ENCODE measurements at places on chromosomes 2 and 18. TPM values are rescaled to one million over a fixed set of nuclear protein-coding genes. Genes with fewer than 3 reads are reported as not detected.

CELF4 gene
- 38.4 TPM for total RNA-seq

DNA sequence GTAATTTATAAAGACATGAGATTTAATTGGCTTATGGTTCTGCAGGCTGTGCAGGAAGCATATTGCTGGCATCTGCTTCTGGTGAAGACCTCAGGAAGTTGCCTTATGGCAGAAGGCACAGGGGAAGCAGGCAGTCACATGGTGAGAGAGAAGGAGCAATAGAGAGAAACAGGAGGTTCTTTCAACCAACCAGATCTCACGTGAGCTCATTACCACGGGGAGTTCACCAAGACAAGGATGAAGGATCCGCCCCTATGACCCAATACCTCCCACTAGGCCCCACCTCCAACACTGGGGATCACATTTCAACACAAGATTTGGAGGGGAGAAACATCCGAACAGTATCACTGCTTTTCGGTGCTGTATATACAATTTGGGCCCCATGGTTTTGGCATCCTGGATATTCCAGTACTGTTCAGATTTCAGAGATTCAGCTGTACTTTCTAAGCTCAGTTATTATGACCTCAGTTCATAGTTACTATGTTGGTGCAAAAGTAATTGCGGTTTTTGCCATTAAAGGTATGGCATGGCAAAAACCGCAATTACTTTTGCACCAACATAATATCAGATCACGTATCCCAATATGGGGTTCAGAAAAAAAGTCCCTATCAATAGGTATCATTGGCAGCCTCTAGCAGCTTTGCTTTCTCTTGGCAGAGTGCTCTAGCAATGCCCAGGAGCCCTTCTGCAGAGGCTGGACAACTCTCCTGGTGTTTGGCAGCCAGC lies 189.6 kb upstream of the SIX3 start:
- H3K27ac ChIP-seq, result peak overlapping the region; percentile 84
- DNase-seq, result peak; percentile 15
- peaks cover 4% of the 10 kb centered on the region for H3K27me3 ChIP-seq

DNA sequence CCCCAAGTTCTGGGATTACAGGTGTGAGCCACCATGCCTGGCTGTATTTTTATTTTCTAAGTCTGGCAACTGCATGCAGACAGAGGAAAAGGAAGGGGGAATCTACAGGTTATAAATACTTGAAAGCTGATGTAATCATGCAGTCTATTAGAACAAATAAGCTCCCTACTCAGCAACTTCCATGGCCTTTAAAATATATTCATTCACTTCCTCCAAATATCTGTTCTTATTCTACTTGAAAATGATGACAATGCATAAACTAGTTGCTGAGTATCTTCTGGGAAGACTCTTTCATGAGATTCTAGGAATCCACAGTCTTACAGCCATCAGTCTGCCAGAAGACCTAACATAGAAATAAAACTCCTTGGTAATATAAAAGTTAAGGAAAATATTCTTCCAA lies 66.9 kb upstream of the NCKAP5 start:
- no peak overlapping the region for H3K4me3 ChIP-seq
- no peak for DNase-seq
- no peaks in the 10 kb centered on the region for H3K4me1 ChIP-seq
- H3K27ac ChIP-seq, result no peak overlapping the region
- no peaks in the 10 kb centered on the region for H3K36me3 ChIP-seq
- no peaks in the 10 kb centered on the region for H3K27me3 ChIP-seq

DNA sequence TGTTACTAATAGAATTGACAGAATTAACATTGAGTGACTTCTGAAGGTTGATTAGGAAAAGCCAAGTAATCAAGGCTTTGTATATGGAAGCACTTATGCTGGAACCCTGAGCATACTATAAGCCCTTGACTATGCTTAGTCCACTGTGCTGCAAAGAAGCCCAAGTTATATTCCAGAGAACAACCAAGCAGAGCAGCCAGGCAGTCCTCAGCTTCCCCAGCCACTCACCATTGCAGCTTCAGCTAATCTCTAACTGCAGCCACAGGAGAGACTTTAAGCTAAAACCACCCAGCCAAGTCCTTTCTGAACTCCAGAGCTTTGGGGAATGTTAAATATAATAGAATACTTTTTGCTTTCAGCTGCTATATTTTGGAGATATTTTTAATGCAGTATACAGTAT lies 164.4 kb upstream of the VWC2L start:
- DNase-seq, result no peak
- H3K27ac ChIP-seq, result no peak overlapping the region
- H3K4me3 ChIP-seq, result no peak overlapping the region
- H3K36me3 ChIP-seq, result no peaks in the 10 kb centered on the region

ITGA4 gene
- 5.4 TPM for total RNA-seq

FSHR gene
- not detected for total RNA-seq

- peaks cover 2% of the 10 kb centered on the region for H3K27me3 ChIP-seq
- H3K4me3 ChIP-seq, result no peak overlapping the region
- no peaks in the 10 kb centered on the region for H3K36me3 ChIP-seq
- peak overlapping the region; percentile 65 for H3K27ac ChIP-seq
These were observed 103.6 kb downstream of the DOCK10 start for GRCh38 chr2:224938651-224939182.

DNA sequence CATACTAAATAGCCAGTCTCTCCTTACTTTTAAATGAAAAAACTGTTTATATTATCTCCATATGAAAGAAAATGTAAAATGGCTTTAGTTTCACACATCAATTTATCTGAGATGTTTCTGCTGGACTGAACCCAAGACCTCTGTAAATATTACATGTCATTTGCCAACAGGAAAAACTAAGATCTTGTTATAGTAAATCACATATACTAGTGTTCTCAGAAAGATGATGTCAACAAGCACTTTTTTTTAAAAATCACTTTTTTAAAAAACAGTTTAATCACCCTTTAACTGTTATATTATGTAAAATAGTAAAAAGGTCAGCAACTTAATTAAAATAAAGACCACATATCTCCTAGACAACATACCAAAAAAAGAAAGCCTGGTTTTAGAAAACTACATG lies 46.3 kb downstream of the PTPN2 start:
- no peak overlapping the region for H3K27ac ChIP-seq
- no peak overlapping the region for H3K4me3 ChIP-seq
- H3K4me1 ChIP-seq, result peaks cover 3% of the 10 kb centered on the region
- H3K27me3 ChIP-seq, result peaks cover 4% of the 10 kb centered on the region
- DNase-seq, result no peak

GRCh38 chr2:27832396-27832795 lies 57.8 kb downstream of the RBKS start:
- no peak for DNase-seq
- no peak overlapping the region for H3K4me3 ChIP-seq
- H3K4me1 ChIP-seq, result no peaks in the 10 kb centered on the region
- no peaks in the 10 kb centered on the region for H3K27me3 ChIP-seq

GRCh38 chr2:26915316-26915715 lies 55.1 kb upstream of the MAPRE3 start:
- peaks cover 26% of the 10 kb centered on the region for H3K4me1 ChIP-seq
- no peak overlapping the region for H3K4me3 ChIP-seq
- peaks cover under 1% of the 10 kb centered on the region for H3K36me3 ChIP-seq
- peaks cover 2% of the 10 kb centered on the region for H3K27me3 ChIP-seq

DNA sequence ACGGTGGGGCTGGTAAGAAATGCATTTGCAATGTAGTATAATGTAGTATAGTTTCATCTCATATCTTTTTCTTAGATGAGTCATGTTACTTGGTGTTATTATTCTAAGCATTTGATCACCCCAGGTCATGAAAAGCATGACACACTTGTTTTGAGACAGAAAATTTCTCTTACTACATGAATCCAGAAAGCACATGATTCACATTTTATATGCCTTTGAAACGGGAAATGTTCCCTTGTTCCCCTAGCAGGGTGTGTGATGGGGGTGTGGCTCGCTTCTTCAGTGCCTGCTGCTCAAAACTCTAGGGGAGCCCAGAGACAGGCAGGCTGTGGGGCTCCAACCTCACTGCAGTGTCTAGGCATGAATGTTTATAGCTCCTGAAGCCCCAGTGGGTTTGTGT lies 116.0 kb upstream of the RAB27B start:
- DNase-seq, result no peak
- H3K4me1 ChIP-seq, result no peaks in the 10 kb centered on the region
- H3K4me3 ChIP-seq, result no peak overlapping the region
- H3K27ac ChIP-seq, result no peak overlapping the region
- H3K27me3 ChIP-seq, result no peaks in the 10 kb centered on the region
- H3K36me3 ChIP-seq, result no peaks in the 10 kb centered on the region

GRCh38 chr2:32922501-32922900 lies 24.3 kb upstream of the LTBP1 start:
- no peaks in the 10 kb centered on the region for H3K27me3 ChIP-seq
- no peak overlapping the region for H3K4me3 ChIP-seq
- no peak overlapping the region for H3K27ac ChIP-seq
- peaks cover 5% of the 10 kb centered on the region for H3K4me1 ChIP-seq

PECR gene
- total RNA-seq, result 33.0 TPM

GRCh38 chr2:199419428-199419827 lies 38.3 kb downstream of the SATB2 start:
- H3K27me3 ChIP-seq, result no peaks in the 10 kb centered on the region
- H3K4me1 ChIP-seq, result peaks cover 5% of the 10 kb centered on the region
- no peaks in the 10 kb centered on the region for H3K36me3 ChIP-seq
- no peak for DNase-seq
- H3K27ac ChIP-seq, result no peak overlapping the region
- H3K4me3 ChIP-seq, result no peak overlapping the region

DNA sequence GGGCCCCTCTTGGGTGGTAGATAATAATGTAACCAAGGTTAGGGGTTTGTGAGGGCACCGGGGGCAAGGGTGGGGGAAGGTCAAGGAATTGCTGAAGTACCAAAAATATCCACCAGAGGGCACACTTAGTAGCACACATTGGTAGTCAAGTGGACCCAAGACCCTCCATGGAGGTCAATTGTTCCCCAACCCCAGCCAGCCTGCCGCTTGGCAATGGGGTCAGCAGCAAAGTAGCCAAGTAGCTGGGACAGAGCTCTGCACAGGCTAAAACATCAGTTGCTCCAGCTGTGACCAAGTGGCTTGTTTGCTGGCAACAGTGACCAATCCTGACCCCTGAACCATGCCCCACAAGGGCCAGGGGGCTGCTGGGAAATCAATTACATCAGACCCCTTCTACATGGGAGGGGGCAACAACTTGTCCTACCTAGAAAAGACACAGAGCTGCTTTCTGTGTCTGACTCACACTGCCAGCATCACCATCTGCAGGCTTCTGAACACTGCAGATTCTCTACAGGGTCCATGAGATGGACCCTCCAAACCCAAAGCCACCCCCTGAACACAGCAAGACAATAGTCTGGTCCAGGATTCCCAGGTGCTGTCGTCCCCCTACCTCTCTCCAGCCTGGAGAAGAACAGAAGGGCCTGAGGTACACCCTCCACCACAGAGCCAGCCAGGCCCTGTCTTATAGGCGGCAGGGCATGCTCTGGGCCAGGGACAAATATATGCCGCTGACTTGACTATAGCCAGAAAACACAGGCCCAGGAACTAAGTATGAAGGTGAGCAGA lies 76.0 kb downstream of the EMX1 start:
- no peak overlapping the region for H3K27ac ChIP-seq
- H3K4me1 ChIP-seq, result no peaks in the 10 kb centered on the region
- H3K27me3 ChIP-seq, result peaks cover 8% of the 10 kb centered on the region
- H3K4me3 ChIP-seq, result no peak overlapping the region

SLC9A4 gene
- 0.12 TPM for total RNA-seq

DNA sequence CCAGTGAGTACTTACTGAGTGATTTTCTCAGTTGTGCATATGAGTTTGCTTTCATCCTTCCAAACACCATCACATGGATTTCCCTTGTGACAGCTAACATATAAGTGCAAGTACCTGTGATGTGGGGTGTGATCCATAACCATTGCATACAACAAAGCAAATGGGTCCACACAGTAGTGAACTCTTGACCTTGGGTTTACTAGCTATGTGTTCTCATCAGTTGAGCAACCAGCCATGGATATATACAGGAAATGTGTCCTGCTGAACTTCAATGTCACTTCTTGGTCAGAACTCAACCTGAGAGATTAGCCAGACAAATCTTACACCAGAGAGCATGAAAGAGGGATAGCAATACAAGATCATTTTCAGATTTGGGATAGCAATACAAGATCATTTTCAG lies 420.9 kb upstream of the KCNH7 start:
- H3K36me3 ChIP-seq, result no peaks in the 10 kb centered on the region
- H3K4me1 ChIP-seq, result no peaks in the 10 kb centered on the region

UBE2F gene
- total RNA-seq, result 43.0 TPM
